ENCODE measurements at places on chromosomes 5 and 9. TPM values are rescaled to one million over a fixed set of nuclear protein-coding genes. Genes with fewer than 3 reads are reported as not detected.
A peak's percentile ranks its signal among the peaks of the same experiment; 100 is the strongest.

GRCh38 chr9:128190516-128191405 is 611 bp downstream of the CIZ1 start:
- peak overlapping the region; percentile 98 for H3K4me3 ChIP-seq
- H3K4me1 ChIP-seq: peaks cover 23% of the 10 kb centered on the region
- H3K36me3 ChIP-seq: peaks cover 20% of the 10 kb centered on the region
- DNase-seq: no peak
- H3K27ac ChIP-seq: peak overlapping the region; percentile 96
- H3K27me3 ChIP-seq: no peaks in the 10 kb centered on the region

Gene SHOC1
- not detected for total RNA-seq

DNA sequence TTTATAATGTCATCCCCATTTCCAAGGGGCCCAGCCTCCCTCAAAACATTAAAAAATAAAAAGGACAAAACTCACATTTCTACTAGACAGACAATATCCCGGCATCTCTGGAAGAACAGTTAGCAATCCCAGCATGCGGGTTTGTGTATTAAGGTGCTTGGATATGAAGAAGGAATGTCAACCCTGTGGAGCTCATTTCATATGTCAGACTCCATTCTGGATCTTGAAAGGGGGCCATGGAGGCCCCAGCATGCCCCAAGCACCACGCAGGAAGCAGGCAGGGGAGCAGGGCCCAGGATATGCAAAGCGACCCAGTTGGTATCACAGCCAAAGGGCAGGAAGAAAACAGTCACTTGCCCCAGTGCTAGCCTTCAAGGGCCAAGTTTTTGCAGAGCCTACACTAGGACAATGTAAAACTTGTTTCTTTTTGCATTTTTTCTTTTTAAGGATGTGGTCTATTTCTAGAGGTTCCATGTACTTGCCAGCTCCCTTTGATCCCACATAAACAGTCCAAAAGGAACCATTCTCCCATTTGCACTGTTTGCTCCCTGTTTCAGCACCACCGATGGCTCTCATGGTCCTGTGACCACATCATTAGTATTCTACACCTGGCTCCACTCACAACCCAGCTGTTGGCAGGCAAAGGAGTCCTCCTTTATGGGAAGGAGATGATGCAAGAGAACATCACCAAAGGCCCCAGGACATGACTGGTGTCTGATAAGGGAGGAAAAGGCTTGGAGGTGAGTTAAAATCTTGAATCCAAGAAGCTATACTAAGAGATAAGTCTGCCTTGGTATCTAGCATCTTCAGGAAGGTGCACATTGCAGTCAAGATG is 58.3 kb downstream of the FGF1 start:
- H3K4me3 ChIP-seq: no peak overlapping the region
- DNase-seq: no peak
- H3K4me1 ChIP-seq: no peaks in the 10 kb centered on the region

Gene P4HA2
- total RNA-seq: 48.7 TPM

- H3K36me3 ChIP-seq: peaks cover 14% of the 10 kb centered on the region
- H3K27ac ChIP-seq: no peak overlapping the region
- peaks cover 35% of the 10 kb centered on the region for H3K27me3 ChIP-seq
- H3K4me3 ChIP-seq: peak overlapping the region; percentile 4
- no peak for DNase-seq
These were observed 56.5 kb upstream of the CDKN2B start for GRCh38 chr9:22065431-22066200.

Gene GFRA3
- not detected for total RNA-seq

GRCh38 chr5:10636363-10637142 is 72.7 kb downstream of the ANKRD33B start:
- no peak for DNase-seq
- peak overlapping the region; percentile 39 for H3K4me3 ChIP-seq
- peaks cover 26% of the 10 kb centered on the region for H3K36me3 ChIP-seq
- peak overlapping the region; percentile 93 for H3K27ac ChIP-seq

Gene ANGPTL2
- not detected for total RNA-seq

Gene NMUR2
- total RNA-seq: not detected

- no peaks in the 10 kb centered on the region for H3K36me3 ChIP-seq
- peaks cover 4% of the 10 kb centered on the region for H3K4me1 ChIP-seq
- H3K27me3 ChIP-seq: peaks cover 2% of the 10 kb centered on the region
- no peak overlapping the region for H3K4me3 ChIP-seq
- H3K27ac ChIP-seq: no peak overlapping the region
These were observed 331.9 kb upstream of the RFX3 start for GRCh38 chr9:3857673-3858072.

Gene PCDH12
- 2.2 TPM for total RNA-seq

GRCh38 chr9:747567-747966 is 93.9 kb upstream of the DMRT1 start:
- DNase-seq: no peak
- no peaks in the 10 kb centered on the region for H3K27me3 ChIP-seq
- H3K4me1 ChIP-seq: peaks cover 41% of the 10 kb centered on the region
- H3K27ac ChIP-seq: no peak overlapping the region

Gene GRIN3A
- not detected for total RNA-seq

DNA sequence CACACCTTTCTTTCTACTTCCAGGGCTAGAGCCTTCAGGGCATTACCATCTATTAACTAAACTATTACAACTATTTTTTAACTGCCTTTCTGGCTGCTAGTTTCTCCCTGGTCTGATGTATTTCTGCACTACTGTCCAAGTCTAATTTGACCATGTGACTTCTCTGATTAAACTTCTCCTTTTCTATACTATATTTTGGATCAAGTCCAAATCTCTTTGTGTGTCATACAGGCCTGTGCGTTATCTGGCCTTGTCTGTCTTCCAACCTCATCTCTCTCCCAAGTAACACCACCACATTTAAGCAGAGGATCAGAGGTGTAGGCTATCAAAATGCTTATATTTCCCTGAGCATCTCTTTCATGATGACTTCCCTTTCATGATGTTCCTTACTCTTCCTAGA is 47.2 kb upstream of the OR13F1 start:
- no peaks in the 10 kb centered on the region for H3K4me1 ChIP-seq
- DNase-seq: no peak
- no peaks in the 10 kb centered on the region for H3K27me3 ChIP-seq
- no peaks in the 10 kb centered on the region for H3K36me3 ChIP-seq
- H3K27ac ChIP-seq: no peak overlapping the region

DNA sequence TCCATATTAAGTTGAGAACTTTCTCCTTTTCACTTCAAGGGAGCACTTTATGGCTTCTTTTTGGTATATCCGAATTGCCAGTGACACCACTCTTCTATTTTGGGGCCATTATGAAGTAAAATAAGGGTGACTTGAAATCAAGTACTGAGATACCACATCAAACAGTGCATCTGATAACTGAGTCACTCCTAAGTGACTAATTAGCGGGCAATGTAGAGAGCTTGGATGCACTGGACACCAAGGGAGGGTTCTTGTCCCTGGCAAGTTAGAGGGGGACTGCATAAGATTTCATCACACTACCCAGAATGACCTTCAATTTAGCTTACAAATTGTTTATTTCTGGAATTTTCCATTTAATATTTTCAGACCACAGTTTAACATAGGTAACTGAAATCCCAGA is 813.9 kb upstream of the CDH10 start:
- no peak overlapping the region for H3K4me3 ChIP-seq
- H3K4me1 ChIP-seq: no peaks in the 10 kb centered on the region
- no peaks in the 10 kb centered on the region for H3K36me3 ChIP-seq
- no peak for DNase-seq
- no peak overlapping the region for H3K27ac ChIP-seq

DNA sequence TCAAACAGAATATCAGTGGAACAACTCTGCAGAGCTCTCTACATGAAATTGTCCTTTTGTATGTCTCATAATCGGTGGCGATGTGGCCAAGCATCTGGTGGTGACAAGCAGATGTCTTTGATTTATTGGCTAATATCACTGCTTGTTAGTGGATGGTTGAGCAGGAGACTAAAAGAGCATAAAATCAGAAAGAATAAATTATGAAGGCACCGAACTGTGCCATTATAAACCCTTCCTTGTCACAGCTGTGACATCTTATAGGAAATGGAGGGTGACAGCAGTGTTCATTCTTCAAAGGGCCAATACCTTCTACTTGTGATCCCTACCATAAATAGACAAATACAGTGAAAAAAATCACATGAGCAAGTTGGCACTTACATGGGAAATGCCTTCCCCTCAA is 1404.3 kb downstream of the MAT2B start:
- H3K36me3 ChIP-seq: no peaks in the 10 kb centered on the region
- H3K27ac ChIP-seq: no peak overlapping the region
- H3K4me1 ChIP-seq: no peaks in the 10 kb centered on the region

Gene CA9
- total RNA-seq: not detected

Gene KIF24
- 6.1 TPM for total RNA-seq

Gene CENPP
- total RNA-seq: 24.6 TPM

DNA sequence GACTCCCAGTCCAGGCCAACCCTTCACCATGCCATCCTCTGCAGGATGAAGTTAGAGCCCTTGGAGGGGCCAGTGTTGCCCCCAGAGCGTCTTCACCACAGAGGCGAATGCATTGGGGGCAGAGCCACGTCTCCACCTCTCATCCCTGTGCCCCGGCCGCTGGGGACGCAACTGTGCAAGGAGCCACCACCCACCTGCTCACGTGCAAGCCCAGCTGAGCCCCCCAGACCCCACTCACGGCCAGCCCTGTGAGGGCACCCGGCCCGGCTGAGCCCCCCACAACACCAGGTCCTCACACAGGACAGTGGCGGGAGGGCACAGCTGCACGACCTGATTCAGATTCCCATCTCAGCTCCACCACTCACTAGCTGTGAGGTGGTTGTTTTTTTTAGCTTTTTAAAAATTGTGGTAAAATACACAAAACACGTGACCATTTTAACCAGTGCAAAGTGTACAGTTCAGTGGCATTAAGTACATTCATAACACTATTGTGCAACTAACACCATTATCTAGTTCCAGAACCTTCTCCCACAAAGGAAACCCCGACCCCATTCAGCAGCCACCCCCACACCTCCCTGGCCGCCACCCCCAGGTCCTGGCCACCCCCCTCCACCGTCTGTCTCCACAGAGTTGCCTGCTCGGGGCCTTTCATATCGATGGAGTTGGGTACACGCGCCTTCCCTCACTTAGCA is 33.5 kb upstream of the UBAC1 start:
- no peak overlapping the region for H3K27ac ChIP-seq
- H3K4me1 ChIP-seq: no peaks in the 10 kb centered on the region
- H3K27me3 ChIP-seq: no peaks in the 10 kb centered on the region
- no peaks in the 10 kb centered on the region for H3K36me3 ChIP-seq
- H3K4me3 ChIP-seq: no peak overlapping the region

GRCh38 chr9:76866689-76867088 is 39.2 kb downstream of the PRUNE2 start:
- H3K27ac ChIP-seq: no peak overlapping the region
- no peak overlapping the region for H3K4me3 ChIP-seq
- H3K4me1 ChIP-seq: no peaks in the 10 kb centered on the region
- no peak for DNase-seq
- H3K27me3 ChIP-seq: peaks cover 10% of the 10 kb centered on the region

Gene ESM1
- total RNA-seq: not detected

Gene PCDHGC5
- total RNA-seq: not detected

- H3K4me3 ChIP-seq: no peak overlapping the region
- H3K27me3 ChIP-seq: no peaks in the 10 kb centered on the region
- no peak for DNase-seq
- no peaks in the 10 kb centered on the region for H3K36me3 ChIP-seq
These were observed 26.0 kb upstream of the PDE4D start for GRCh38 chr5:59919484-59919883.

DNA sequence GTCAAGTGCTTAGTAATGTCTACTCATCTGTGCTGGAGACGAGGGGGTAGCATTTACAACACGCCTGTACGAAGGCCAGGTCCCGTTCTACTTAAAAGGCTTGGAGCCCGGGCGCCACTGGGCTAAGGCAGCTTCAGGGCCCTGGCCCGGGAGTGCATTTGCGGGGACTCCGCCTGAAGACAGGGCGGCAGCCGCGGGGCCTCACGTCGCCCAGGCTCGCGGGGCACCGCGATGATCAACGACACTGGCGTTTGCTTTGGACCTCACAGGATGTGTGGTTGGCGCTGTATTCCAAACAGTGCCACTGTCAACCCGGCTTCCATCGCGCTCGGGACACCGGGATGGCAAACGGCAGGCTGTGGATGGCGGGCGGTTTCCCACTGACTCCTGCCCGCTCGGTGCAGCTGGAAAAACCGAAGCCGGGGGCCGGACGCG is 1.1 kb upstream of the TENT4A start:
- H3K27ac ChIP-seq: peak overlapping the region; percentile 95
- DNase-seq: peak; percentile 39
- peaks cover 5% of the 10 kb centered on the region for H3K36me3 ChIP-seq
- H3K4me1 ChIP-seq: peaks cover 35% of the 10 kb centered on the region
- peak overlapping the region; percentile 88 for H3K4me3 ChIP-seq
- no peaks in the 10 kb centered on the region for H3K27me3 ChIP-seq

DNA sequence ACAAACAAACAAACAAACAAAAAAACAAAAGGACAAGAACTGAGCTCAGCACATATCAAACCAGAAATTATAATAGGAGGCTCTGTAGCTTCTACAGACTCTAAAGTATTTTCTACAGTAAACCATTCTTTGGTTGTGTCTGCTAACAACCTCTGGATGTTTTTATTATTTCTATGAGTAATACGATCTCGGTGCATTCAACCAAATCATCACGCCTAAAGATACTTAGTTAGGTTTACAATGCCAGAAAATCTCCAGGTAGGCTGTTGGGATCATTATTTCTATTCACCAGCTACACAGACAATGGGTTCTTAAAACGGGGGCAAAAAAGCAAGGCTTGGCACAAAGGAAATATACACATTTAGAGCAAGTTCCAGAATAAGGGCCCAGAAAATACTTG is 41.6 kb upstream of the ALDOB start:
- H3K27me3 ChIP-seq: peaks cover 4% of the 10 kb centered on the region
- no peak overlapping the region for H3K27ac ChIP-seq
- no peak for DNase-seq
- no peak overlapping the region for H3K4me3 ChIP-seq
- no peaks in the 10 kb centered on the region for H3K36me3 ChIP-seq

GRCh38 chr9:34688329-34689115 is 2.6 kb downstream of the CCL19 start:
- no peaks in the 10 kb centered on the region for H3K36me3 ChIP-seq
- H3K27me3 ChIP-seq: no peaks in the 10 kb centered on the region
- no peak for DNase-seq
- H3K4me3 ChIP-seq: no peak overlapping the region

Gene ANKRD31
- total RNA-seq: 0.36 TPM

- no peaks in the 10 kb centered on the region for H3K4me1 ChIP-seq
- no peak for DNase-seq
- H3K4me3 ChIP-seq: no peak overlapping the region
- H3K27me3 ChIP-seq: no peaks in the 10 kb centered on the region
- no peaks in the 10 kb centered on the region for H3K36me3 ChIP-seq
- no peak overlapping the region for H3K27ac ChIP-seq
These were observed 315.5 kb upstream of the RGMB start for GRCh38 chr5:98458004-98458403.

Data from activated T-helper 1 cell treated with anti-CD3 and anti-CD28 coated beads, Interleukin-12 subunit alpha, Interleukin-12 subunit beta, Interleukin-2, Interleukin-4 antibody, amounts not matched to agents 30 ng/mL and 10 ng/mL and 1 ng/mL, durations not matched to agents 14 hours and 24 hours and 36 hours (primary cell).